ENCODE measurements at places on chromosomes 1 and 21.
A peak's percentile ranks its signal among the peaks of the same experiment; 100 is the strongest.

- no peak for DNase-seq
These were observed 243.4 kb downstream of the SDCCAG8 start for GRCh38 chr1:243499248-243499647.

DNA sequence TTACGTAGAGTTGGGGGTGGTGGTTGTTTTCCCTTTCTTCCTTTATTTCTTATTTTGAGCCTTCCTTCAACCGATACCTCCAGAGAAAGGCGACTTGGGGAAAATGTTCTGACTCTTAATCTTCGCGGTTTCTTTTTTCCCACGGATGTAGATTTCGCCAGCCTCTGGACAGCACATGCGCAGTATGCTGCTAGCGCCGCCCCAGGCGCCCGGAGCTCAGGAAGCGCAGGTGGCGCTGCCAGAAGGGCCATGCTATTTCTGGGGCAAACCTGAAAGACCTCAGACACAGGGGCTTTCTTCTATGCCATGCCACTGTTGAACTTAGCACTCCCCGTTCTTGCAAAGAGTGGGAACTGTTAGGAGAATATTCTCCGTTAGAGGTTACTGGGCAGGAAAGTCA, 392.1 kb downstream of the KIF26B start:
- no peak for DNase-seq

DNA sequence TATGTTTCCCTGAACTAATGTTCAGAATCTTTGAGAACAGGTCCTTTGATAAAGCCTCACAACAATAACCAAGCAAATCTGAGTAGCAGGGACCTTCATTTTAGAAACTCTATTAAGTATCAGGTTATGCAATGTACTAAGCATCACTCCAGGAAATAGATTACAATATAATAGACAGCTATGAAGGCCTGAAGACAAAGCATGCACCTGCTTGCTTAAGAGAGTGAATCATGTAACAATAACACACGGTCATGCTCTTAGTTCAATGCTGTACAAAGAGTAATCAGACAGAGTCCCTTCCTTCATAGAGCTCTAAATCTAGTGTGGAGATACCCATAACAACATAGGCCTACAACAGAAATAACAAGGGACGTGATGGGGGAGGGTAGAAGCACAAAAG, 8.1 kb upstream of the CMPK1 start:
- peak; percentile 73 for DNase-seq

GRCh38 chr1:94863919-94864318, 43.8 kb downstream of the SLC44A3 start:
- peak; percentile 37 for DNase-seq

DNA sequence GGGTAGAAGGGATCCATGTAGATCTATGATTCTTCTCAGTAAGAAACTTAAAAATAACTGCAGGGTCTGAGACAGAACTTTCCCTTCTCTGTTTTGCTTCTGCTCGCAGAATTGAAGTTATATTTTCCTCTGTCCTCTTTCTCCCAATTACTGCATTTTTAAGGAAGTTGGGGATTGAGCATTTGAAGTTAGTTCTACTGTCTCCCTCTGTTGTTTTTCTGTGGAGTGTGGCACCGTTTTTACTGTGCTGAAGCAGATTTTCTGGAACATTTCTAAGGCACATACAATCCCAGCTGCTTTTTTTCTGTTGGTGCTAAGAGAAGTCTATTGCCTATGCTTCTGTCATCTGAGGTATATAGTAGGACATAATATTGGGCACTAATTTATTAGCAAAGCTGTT, 43.3 kb downstream of the RASAL2 start:
- no peak for DNase-seq

DNA sequence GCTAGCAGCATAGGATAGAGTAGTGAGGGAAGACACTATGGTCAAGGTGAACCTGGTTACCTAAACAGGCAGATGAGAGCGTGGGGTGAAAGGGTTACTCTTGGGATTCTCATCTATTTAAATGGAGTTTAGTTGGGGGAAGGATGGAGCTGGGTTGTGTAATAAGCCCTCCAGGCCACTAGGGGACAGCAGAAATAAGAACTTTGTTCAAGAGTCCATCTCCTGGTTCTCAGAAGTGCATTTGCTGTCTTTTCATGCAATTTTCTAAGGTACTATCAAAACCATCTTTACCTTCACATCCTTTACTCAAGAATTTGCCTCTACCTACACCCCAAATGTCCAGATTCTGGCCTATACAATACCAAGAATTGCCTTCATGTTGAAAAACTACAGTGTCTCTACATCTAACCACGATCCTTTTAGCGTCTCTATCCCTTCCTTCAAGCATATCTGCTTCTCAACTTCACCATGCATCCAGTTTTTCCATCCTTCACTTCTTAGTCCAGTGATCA, 28.0 kb downstream of the SLAMF1 start:
- DNase-seq = no peak

- peak; percentile 40 for DNase-seq
These were observed 40.2 kb downstream of the ATP1B1 start for GRCh38 chr1:169146576-169147214.

DNA sequence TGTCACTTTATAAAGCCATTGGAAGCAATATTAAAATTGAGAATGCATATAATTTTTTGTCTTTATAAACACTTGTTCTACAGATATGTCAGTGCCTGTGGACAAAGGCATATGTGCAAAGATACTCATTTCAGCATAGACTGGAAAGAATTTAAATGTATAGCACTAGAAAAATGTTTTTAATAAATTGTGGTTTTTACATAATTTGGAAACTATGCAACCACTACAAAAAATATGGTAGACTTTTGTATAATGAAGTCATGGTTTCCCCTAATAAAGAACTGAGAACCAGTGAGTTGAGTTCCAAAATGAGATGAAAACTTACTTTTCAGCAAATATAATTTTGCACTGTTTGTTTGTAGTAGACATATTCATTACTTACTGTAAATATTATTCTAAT, 48.5 kb downstream of the BRINP3 start:
- no peak for DNase-seq

DNA sequence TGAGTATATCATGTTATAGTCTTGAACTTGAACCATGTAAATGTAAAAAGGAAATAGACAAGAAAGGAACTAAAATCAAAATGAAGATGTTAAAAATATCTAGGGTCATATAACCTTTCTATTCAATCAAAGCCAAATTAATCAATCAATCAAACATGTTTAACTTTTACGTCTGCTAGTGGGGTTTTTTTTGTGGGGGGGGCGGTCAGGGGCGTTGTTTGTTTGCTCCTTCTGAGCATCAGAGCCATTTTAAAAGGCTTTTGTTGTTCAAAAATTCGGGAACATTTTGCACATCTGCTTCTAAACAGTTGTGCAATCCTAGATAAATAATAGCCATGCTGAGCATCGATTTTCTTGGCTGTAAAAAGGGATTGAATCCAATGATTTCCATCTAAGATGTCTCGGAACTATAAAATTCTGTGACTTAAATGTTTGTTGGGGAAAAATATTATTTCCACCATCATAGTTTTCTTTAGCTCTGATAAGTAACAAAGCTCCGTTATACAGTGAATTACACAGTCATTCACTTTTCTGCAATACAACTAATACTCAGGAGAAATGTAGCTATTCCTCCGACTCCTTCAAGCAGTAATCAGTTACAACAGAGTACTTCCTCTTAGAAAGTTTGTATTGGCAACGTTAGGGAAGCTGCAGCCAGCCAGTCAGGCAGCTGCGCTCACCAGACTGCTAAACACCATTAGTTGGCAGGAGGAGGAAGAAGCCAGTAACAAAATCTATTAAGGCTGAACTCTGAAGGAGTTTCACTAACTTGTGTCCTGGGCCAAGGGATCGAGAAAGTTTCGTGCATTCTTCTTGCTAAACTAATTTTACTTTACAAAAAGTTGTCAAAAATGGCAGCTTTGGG, 2.2 kb downstream of the SPATA6 start:
- peak; percentile 86 for DNase-seq

DNA sequence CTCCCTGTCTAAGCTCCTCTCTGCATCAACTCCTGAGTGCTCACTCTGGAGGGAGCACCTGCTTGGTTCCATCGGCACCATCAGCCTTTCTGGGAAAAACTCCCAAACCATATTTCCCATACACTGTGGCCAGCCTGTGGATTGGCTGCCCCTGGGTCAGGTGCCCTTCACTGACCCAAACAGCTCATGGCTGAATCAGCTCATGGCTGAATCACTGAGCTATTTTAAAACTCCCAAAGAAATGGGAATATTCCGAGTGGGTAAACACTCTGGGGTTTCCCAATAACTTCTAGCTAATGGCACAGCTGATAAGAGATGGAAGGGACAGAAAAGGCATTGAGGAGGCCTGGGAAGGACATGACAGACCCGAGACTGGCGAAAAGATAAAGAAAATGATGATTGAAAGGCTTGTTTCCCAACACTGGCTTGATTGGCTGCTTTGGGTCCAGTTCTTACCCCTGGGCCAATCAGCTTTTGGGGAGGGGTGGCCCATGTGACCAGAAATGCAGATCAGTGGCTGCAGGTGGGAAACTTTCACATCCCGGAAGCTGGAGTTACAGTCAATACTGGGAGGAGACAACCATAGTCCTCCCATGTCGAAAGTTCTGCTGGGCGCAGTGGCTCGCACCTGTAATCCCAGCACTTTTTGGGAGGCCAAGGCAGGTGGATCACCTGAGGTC, 37.3 kb upstream of the KAZN start:
- no peak for DNase-seq

DNA sequence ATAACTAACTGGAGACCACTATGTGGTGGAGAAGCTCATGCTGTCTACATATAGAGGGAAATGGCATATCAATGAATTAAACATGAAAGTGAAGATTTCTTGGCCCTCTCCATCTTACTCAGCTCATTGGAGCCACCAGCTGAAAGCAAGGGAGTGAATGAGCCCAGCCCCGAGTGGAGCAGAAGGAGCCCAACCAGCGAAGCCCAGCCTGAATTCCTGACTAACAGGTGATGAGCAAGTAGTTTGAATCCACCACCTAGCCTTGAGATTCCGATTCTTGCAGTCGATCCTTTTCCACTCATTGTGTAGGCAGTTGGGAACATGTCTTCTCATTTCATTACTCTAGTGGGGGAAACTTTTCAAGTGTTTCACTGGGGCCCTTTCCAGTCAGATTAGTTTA, 18.6 kb upstream of the ST6GALNAC3 start:
- no peak for DNase-seq

DNA sequence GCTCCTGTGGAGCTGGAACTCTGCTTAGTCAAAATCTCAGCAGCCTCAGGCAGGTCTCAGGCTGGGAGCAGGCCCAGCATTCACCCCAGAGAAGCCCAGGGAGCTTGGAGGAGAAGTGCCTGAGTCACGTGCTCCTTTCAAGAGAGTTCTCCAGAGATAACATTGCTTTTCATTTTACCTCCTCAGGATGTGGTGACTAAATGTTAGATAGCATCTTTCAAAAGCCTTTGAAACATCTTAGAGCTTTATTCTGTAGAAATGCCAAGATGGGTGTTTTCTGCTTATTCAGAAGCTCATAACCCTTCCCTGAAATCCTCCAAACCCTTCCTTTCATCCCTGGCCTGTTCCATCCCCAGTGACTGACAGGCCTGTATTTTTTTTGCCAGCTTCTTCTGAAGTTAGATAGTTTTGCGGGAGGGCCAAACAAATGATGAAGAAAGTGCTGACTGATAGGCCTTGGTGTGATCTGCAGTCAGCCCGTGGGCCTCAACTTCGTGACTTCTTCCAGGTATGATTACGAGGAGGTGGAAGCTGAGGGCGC, 58.0 kb downstream of the PGM1 start:
- DNase-seq = no peak

- no peak for DNase-seq
These were observed 25.3 kb upstream of the ZNF697 start for GRCh38 chr1:119673171-119673940.

GRCh38 chr1:53575955-53576320, 116.7 kb downstream of the DMRTB1 start:
- no peak for DNase-seq

GRCh38 chr1:22908880-22909426, 63.7 kb downstream of the LACTBL1 start:
- DNase-seq = no peak

DNA sequence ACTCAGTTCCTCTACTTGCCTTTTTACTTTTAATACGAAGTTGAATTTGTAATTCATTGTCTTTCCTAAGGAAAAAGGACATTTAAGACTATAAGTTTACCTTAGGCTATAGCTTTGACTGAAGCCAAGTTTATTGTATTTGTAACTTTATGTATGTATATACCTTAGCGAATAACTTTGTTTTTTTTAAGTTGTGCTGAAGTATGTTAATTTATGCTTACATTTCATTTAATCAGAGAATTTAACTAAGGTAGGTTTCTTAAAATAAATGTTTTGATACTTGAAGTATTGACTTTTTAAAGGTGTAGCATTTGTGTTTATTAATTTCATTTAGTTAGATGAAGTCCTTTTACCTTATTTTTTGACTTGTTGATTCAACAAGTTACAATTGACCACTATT, 55.2 kb upstream of the TPTE start:
- DNase-seq = no peak

DNA sequence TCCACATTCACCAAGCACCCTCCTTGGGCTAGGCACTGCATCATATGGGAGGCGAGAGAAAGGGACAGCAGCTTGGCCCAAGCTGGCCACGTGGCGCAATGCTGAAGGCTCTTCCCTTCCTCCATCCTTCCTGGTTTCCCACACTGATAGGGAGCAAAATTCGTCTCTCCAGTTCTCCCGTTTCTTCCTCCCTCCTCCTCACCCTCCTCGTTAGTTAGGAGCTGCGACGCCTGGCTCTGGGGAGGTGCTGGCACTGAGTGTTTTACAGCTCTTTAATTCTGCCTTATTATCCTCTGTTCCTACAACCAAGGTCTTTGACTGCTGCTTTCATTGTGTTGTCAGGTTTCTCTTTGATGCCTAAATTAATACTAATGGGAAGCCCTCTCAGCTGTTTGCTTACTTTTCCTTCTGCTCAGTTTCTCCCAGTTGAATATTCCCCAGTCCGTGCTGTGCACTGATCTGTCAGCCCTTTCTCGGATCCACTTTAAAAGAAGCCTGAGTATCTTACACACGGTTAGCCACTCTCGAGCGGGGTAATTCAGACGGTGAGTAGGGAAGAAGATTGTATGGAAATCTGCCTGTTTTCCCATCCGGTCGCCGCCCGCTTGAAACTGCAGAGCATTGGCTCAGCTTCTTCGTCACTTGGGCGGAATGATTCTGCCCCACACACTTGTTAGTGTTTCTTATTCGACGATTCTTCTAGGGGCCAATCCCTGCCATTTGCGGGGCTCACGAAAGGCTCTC, 56.2 kb upstream of the SMYD2 start:
- peak; percentile 62 for DNase-seq

GRCh38 chr1:44785501-44786137, 2.4 kb downstream of the BEST4 start:
- no peak for DNase-seq

DNA sequence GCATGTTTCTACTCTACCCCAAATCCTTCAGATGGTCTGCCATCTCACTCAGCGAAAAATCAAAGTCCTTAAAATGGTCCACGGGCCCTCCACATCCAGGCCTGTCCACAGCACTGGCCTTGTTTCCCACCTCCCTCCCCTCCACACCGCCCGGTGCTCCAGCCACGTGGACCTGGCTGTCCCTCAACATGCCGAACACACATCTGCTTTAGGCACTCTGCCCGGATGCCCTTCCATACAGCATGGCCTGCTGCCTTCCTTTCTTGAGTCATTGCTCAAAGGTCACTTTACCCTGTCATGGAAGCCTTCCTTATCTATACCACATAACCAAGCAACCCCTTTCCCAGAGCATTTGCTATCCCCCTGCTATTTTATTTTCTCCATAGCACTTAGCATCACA, 143.0 kb downstream of the DNM3 start:
- no peak for DNase-seq
